ENCODE measurements at places on chromosomes 1 and 21.

DNA sequence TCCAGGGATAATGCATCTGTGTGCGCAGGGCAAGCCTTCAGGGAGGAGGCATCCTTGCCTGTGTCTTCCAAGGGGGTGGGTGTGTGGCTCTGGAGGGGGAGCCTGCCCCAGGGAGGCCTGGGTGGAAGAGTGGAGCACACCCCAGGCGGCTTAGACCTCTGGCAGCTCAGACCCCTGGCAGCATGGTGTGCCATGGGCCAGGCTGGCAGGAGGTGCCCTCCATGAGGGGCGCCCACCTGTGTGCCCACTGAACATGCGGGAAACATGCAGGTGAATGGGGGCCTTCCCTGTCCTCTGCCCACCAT, 1.1 kb upstream of the PANK4 start:
- DNase-seq: no peak

- DNase-seq: no peak
Measured at GRCh38 chr1:234844479-234845031, 234.6 kb upstream of the IRF2BP2 start.

GRCh38 chr1:183328371-183328770, 89.8 kb downstream of the NMNAT2 start:
- DNase-seq: no peak

- DNase-seq: no peak
Measured at GRCh38 chr1:17199267-17200044, 5.5 kb upstream of the PADI1 start.

- peak; percentile 33 for DNase-seq
Measured at GRCh38 chr1:46218443-46218842, 15.3 kb downstream of the LURAP1 start.

GRCh38 chr1:93436496-93436895, 11.4 kb upstream of the FNBP1L start:
- DNase-seq: no peak

DNA sequence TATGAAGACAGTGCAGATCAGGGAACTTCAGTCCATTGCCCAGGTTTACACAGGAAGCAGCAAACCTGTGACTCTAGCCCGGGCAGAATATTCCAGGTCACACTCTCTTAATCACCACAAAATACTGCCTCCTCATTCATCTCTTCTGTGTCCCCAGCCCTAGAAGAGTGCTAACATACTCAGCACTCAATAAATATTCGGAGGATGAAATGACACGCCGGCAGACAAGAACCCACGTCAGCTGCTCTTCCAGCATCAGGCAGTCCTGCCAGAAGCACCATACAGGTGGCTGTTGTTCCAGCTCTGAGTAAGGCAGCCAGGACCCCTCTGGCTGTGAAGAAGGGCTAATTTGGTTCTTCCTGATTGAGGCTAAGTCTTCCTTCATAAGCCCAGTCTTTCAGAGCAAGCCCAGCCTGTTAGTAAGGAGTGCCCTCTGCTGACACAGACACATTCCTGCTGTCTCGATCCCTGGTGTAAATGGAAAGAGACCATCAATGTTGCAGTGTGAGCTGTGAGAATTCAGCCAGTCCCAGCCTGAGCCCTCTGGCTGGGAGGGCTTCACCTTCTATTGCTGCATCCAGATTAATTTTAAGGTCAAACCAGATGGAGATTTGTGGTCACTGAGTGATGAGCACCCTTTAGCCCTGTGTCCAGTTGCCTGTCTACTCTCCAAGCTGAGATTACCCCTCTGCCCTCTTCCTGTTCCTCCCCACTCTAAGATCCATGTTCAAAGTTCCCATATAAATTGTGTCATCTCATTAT, 45.0 kb upstream of the KIRREL1 start:
- peak; percentile 12 for DNase-seq

DNA sequence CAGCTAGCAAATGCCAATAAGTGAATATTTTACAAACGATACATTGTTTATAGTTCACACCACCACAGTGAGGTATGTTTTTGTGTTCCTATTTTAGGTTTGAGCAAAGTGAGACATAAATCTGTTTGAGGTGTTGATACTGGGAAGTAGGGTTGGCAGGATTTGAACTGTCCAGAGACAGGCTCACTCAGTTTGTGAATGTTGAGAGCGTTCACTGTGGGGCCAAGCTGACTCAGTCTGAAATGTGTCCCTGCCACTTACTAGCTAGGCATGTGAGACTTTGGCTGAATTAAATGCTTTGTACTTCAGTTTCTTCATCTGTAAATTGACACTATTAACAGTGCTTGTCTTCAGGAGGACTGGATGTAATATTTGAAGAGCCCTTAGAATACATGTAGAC, 35.1 kb downstream of the DIRAS3 start:
- DNase-seq: no peak

- DNase-seq: no peak
Measured at GRCh38 chr1:53082826-53083455, 20.9 kb downstream of the PODN start.

- no peak for DNase-seq
Measured at GRCh38 chr1:224199679-224200078, 16.6 kb downstream of the DEGS1 start.

- DNase-seq: no peak
Measured at GRCh38 chr1:67126111-67126746, 8.5 kb downstream of the C1orf141 start.
